ENCODE measurements at places on chromosomes 5 and 9. TPM values are rescaled to one million over a fixed set of nuclear protein-coding genes. Genes with fewer than 3 reads are reported as not detected.
A peak's percentile ranks its signal among the peaks of the same experiment; 100 is the strongest.

- peaks cover 18% of the 10 kb centered on the region for H3K27me3 ChIP-seq
- no peak overlapping the region for H3K4me3 ChIP-seq
- no peak overlapping the region for H3K27ac ChIP-seq
- H3K36me3 ChIP-seq = no peaks in the 10 kb centered on the region
- no peaks in the 10 kb centered on the region for H3K4me1 ChIP-seq
Measured at GRCh38 chr5:62208218-62208852, 97.7 kb upstream of the KIF2A start.

- no peaks in the 10 kb centered on the region for H3K27me3 ChIP-seq
- no peak overlapping the region for H3K27ac ChIP-seq
- no peak for DNase-seq
- H3K4me3 ChIP-seq = no peak overlapping the region
Measured at GRCh38 chr9:19146441-19147024, 19.2 kb upstream of the PLIN2 start.

GRCh38 chr5:154749491-154749890 is 5.7 kb upstream of the LARP1 start:
- no peak overlapping the region for H3K4me3 ChIP-seq
- H3K36me3 ChIP-seq = no peaks in the 10 kb centered on the region
- H3K4me1 ChIP-seq = peaks cover 10% of the 10 kb centered on the region
- no peaks in the 10 kb centered on the region for H3K27me3 ChIP-seq

- H3K27ac ChIP-seq = peak within 1 kb of the TSS; percentile 81
- DNase-seq = peak; percentile 99
- peaks cover 35% of the 10 kb centered on the region for H3K4me1 ChIP-seq
- H3K4me3 ChIP-seq = peak within 1 kb of the TSS; percentile 99
- H3K36me3 ChIP-seq = peaks cover 6% of the 10 kb centered on the region
- no peaks in the 10 kb centered on the region for H3K27me3 ChIP-seq
Measured at GRCh38 chr9:117704024-117704575, at the start of gene TLR4. Gene TLR4, plus strand, starts transcription at chr9:117704403. Its CDS starts 70 bp downstream, at chr9:117704473.

GRCh38 chr5:72020161-72020983 is 86.9 kb upstream of the MAP1B start:
- H3K4me3 ChIP-seq = no peak overlapping the region
- no peaks in the 10 kb centered on the region for H3K36me3 ChIP-seq
- no peak for DNase-seq
- peaks cover 48% of the 10 kb centered on the region for H3K27me3 ChIP-seq
- no peaks in the 10 kb centered on the region for H3K4me1 ChIP-seq

- no peak overlapping the region for H3K27ac ChIP-seq
- H3K36me3 ChIP-seq = no peaks in the 10 kb centered on the region
- H3K4me3 ChIP-seq = no peak overlapping the region
- H3K27me3 ChIP-seq = no peaks in the 10 kb centered on the region
Measured at GRCh38 chr5:25066239-25066638, 421.5 kb upstream of the CDH10 start.

DNA sequence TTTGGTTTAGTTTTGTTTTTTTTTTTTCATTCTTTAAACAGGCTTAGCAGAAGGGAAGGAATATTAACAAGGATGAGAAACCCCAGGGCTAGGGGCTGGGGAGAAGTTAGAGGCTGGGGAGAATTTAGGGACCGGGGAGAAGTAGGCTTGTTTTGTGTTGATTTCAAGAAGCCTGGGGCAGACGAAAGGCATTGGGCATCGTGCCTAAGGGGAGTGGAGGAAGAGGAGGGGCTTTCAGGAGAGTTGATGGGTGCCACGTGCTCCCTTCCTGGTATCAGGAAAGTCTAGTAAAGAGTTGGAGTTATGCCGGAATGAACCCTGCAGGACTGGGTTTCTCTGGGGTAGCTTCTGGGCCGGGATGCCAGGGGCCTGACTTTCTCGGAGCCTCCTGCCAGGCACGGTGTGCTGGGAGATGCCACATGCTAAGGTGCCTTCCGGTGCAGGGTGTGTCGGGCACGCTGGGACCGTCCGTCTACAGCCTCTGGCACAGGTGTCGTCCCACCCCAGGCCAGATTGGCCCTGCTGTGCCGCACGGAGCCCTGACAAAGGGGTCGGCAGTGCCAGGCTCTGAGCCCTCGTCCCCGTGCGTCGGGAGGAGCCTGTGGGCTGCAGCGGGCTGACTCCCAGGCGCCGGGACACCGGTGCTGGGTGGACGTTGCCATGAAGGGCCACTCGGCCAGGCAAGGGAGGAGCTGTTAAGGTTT is 159.9 kb downstream of the OLFM1 start:
- no peak for DNase-seq
- H3K4me1 ChIP-seq = no peaks in the 10 kb centered on the region
- H3K4me3 ChIP-seq = no peak overlapping the region
- no peak overlapping the region for H3K27ac ChIP-seq
- H3K27me3 ChIP-seq = no peaks in the 10 kb centered on the region

DNA sequence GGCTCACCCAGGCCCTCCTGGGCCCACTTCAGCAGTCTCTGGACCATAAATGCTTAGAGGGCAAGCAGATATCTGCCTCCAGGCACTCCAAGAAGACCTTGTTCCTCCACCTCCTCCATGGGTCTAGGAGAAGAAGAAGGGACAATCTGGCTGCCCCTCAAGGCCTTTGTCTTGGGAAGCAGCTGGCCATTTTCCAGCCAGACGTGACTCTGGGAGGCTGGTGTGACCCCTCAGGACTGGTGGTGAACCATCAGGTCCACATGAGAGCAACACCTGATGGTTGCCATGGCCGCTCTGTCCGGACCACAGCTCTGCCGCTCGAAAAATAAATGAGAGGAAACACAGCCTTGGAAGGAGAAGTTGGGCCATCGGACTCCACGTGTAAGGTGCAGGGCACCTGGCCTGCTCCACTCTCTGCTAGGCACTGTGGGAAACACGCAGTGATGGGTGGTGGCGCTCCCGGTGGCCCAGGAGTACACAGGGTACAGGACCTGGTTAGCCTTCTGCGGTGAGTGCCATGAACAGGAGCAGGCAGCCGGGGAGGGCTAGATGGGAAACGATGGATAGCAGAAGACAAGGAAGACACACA is 3.0 kb upstream of the COL5A1 start:
- DNase-seq = no peak
- H3K4me3 ChIP-seq = no peak overlapping the region
- H3K36me3 ChIP-seq = no peaks in the 10 kb centered on the region
- peaks cover 13% of the 10 kb centered on the region for H3K4me1 ChIP-seq
- H3K27me3 ChIP-seq = no peaks in the 10 kb centered on the region
- no peak overlapping the region for H3K27ac ChIP-seq

Gene EFCAB9
- not detected for polyA plus RNA-seq

Gene ZNF367
- 1.2 TPM for polyA plus RNA-seq

Gene PCDHGA7
- polyA plus RNA-seq = 0.68 TPM

Gene FBXO38
- polyA plus RNA-seq = 18.6 TPM

Gene HSPB3
- not detected for polyA plus RNA-seq

Gene AK3
- 19.7 TPM for polyA plus RNA-seq
